ENCODE measurements at places on chromosomes 1 and 21.

DNA sequence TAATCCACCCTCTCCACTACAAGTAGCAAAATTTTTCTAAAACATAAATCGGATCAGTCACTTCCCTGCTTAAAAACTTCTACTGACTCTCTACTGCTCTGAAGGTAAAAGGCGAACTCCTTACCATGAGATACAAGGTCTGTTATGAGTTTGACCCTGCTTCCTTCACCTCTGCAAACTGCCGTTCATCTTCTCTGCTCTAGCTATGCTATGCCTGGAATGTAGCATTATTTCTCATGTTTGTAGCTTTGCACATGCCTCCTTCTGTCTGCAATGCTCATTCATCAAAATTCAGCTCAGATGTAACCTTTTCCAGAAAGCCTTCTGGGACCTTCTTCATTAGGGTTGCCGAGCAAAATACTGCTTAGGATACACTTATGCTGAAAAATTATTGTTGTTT is 30.8 kb downstream of the RPL5 start:
- no peak for DNase-seq

DNA sequence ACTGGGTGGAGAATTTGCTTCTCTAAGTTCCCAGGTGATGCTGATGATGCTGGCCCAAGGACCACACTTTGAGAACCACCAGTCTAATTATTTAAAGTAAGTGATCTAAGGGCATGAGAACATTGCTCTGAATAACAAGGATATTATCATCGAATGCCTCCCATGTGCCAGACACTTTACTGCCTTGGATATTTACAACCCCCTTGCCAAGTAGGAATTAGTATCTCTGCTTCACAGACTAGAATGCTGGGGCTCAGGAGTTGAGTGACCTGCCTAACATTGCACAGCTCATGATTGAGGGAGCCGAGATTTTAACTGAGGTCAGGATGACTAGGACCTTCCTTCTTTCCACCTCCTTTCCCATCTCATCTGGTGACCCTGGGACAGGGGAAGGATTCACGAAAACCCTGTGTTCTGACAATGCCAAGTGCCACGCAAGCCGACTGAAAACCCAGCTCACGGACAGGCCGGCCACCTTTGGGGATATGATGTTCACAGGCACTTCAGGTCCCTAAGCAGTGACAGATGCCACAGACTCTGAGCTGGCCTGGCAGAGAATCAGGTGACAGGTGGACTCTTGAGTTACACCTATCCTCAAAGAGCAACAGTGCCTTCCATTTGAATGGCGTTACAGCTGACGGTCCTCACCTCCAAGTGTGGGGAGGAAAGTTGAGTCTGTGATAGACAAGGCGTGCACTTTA is 230.7 kb downstream of the TOMM20 start:
- no peak for DNase-seq

DNA sequence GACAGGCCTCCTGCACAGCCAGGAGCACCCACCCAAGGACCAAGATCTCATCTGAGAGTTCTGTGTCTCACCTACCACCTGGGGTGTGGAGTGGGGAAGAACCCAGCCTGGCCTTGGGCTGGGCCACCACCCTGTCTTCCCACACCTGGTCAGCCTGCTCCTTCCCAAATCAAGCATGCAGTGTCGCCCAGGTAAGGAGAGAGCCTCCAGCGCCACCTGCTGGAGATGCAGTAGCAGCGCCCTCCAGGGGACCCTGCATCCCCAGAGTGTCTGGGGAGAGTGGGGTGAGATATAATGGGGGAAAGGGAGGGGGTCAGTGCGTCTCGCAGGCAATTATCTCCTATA is 32.3 kb downstream of the KIAA2013 start:
- DNase-seq, result peak; percentile 71

DNA sequence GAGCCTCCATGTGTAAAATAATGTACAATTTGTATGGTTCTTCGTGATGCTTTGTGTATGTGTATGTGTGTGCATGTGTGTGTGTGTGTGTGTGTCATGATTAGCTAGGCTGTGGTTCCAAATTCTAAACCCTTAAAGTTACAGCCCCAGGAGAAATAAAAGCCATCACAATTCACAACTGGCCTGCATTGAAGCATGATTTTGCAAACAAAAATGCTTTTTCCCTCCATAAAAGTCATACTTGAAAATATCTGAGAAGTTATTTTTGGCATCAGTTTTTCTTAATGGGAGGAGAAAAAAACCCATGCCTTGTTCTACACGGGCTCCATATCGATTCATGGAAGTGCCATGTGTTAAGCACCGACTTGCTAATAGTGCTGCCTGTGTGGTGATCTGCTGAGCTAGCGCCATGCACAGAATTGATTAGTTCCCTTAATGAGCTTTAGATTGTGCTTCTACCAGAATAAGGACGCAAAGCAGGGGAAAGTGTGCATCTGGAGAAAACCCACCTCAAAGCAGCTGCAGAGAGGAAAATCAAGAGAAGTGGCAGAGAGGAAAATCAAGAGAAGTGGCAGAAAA is 207.3 kb downstream of the DSCAM start:
- DNase-seq, result no peak

GRCh38 chr1:22628698-22629444 is 7.6 kb upstream of the C1QA start:
- no peak for DNase-seq

GRCh38 chr1:160823296-160823695 is 27.3 kb downstream of the LY9 start:
- no peak for DNase-seq

- DNase-seq, result no peak
Measured at GRCh38 chr1:38745476-38746401, 113.8 kb downstream of the RRAGC start.

DNA sequence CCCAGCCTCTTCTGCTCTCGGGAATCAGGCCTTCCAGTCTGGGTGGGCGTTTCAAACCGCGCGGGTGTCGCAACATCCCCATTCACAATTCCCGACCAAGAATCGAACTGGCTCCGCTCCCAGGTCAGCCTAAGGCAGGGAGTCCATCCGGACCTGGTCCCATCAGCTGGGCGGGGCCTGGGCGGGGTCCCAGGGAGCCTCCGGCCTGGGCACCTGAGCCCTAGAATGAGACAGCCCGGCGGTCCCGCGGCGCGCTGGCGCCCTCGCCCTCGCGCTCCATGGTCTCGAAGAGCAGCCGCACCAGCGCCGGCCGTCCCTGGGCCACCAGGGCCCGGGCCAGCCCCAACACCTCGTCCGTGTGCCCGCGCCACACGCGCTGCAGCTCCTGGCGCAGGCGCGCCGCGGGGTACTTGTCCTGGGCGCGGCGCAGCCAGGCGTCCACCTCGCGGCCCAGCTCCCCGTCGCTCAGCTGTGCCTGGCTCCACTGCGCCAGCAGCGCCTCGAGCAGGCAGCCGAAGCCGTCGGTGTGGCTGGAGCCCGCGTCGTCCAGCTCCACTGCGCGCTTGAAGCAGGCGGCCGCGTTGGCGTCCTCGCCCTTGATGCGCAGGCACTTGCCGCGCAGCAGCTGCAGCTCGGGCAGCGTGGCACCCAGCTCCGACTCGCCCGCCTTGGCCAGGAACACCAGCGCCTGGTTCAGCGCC is 16.9 kb upstream of the PARS2 start:
- DNase-seq, result no peak

DNA sequence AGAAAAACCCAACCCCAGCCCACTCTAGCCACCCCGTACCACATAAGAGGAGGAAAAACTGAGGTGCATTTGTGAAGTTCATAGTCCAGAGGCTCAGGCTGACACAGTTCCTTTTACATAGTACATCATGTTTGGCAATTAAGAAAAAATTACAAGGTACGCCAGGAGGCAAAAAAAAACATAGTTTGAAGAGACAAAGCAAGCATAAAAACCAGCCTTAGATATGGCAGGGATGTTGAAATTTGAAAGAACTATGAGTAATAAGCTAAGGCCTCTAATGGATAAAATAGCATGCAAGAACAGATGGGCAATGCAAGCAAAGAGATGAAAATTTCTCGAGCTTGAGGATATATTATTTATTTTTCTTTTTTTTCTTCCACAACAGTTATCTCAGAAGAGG is 31.9 kb downstream of the MIXL1 start:
- no peak for DNase-seq
